ENCODE measurements at places on chromosomes 3 and 15. TPM values are rescaled to one million over a fixed set of nuclear protein-coding genes. Genes with fewer than 3 reads are reported as not detected.
A peak's percentile ranks its signal among the peaks of the same experiment; 100 is the strongest.

Gene KBTBD12
- not detected for total RNA-seq

Gene RPL22L1
- total RNA-seq = 382 TPM

Gene EOMES
- total RNA-seq = 1.4 TPM

Gene HDAC11
- total RNA-seq = 4.3 TPM

Gene FBXW12
- total RNA-seq = not detected

DNA sequence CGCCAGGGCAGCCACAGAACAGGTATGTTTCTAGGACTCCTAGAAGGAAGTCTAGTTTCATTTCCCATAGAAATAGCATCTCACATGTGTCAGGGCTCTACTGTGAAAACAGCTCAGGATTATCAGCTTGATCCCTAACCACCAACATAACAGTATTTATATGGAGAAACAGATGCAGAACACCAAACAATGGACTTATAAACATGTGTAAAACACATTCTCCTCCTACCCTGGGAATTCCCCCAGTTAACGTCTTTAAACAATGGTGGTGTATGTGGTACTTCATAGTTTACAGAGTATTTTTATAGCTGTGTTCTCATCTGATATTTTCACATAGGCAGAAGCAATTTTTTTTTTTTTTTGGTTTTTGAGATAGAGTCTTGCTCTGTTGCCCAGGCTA, 9.7 kb downstream of the TNFSF10 start:
- H3K27ac ChIP-seq = peak overlapping the region; percentile 87
- DNase-seq = no peak
- peaks cover 88% of the 10 kb centered on the region for H3K4me1 ChIP-seq
- no peaks in the 10 kb centered on the region for H3K27me3 ChIP-seq
- peaks cover 57% of the 10 kb centered on the region for H3K36me3 ChIP-seq

DNA sequence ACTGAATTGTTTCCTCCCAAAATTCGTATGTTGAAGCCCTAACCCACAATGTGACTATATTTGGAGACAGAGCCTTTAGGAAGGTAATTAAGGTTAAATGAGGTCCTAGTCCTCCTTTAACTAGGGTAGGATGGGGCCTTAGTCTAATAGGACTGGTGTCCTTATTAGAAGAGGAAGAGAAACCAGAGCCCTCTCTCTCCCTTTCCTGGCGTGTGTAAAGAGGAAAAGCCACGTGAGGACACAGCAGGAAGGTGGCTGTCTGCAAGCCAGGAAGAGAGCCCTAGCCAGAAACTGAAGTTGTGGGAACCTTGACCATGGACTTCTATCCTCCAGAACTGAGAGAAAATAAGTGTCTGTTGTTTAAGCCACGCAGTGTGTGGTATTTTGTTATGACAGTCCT, 94.3 kb downstream of the OXNAD1 start:
- no peak overlapping the region for H3K4me3 ChIP-seq
- H3K27ac ChIP-seq = peak overlapping the region; percentile 38
- no peaks in the 10 kb centered on the region for H3K27me3 ChIP-seq
- peaks cover 16% of the 10 kb centered on the region for H3K4me1 ChIP-seq

- no peaks in the 10 kb centered on the region for H3K27me3 ChIP-seq
- no peaks in the 10 kb centered on the region for H3K4me1 ChIP-seq
- no peak overlapping the region for H3K27ac ChIP-seq
- DNase-seq = no peak
- H3K4me3 ChIP-seq = no peak overlapping the region
These were observed 12.9 kb downstream of the PLS1 start for GRCh38 chr3:142609136-142609535.

All from activated CD4-positive, alpha-beta memory T cell treated with anti-CD3 and anti-CD28 coated beads for 36 hours (primary cell).